ENCODE measurements at places on chromosomes 5 and 9. TPM values are rescaled to one million over a fixed set of nuclear protein-coding genes. Genes with fewer than 3 reads are reported as not detected.
A peak's percentile ranks its signal among the peaks of the same experiment; 100 is the strongest.

Gene PCAT7
- total RNA-seq, result 18.5 TPM

Gene ADAM19
- total RNA-seq, result 19.7 TPM

DNA sequence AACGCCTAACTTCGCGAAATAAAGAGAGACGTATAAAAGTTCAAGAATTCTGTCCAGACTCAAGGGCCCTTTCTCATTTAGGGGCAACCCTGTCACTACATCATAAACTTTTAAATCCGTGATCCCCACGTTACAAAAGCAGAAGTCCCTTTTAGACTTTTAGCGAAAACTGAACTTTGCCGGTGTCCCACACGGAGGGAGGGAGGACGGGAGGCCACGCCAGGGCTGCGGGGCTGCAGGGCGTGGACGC lies 515 bp upstream of the F2R start:
- no peak for DNase-seq
- no peaks in the 10 kb centered on the region for H3K36me3 ChIP-seq
- H3K27me3 ChIP-seq, result peaks cover 25% of the 10 kb centered on the region
- H3K27ac ChIP-seq, result no peak overlapping the region

Gene TCF7
- 7.5 TPM for total RNA-seq

Gene DAPK1
- 246 TPM for total RNA-seq

- no peak for DNase-seq
- peak overlapping the region; percentile 63 for H3K27ac ChIP-seq
- H3K4me1 ChIP-seq, result peaks cover 31% of the 10 kb centered on the region
These were observed 1012.8 kb downstream of the MAT2B start for GRCh38 chr5:164518067-164518740.

- H3K36me3 ChIP-seq, result no peaks in the 10 kb centered on the region
- no peak for DNase-seq
- peak overlapping the region; percentile 13 for H3K4me3 ChIP-seq
- H3K27me3 ChIP-seq, result peaks cover 74% of the 10 kb centered on the region
These were observed 122.7 kb upstream of the RASEF start for GRCh38 chr9:83185488-83186154.

All from mesothelial cell of epicardium (in vitro differentiated cells).